ENCODE measurements at places on chromosomes 4 and X.

- no peak for DNase-seq
Measured at GRCh38 chrX:124619710-124620109, 273.3 kb downstream of the SH2D1A start.

- DNase-seq = peak; percentile 70
Measured at GRCh38 chr4:108030332-108030731, 40.6 kb downstream of the HADH start.

GRCh38 chrX:7158468-7158990 lies 10.6 kb upstream of the PUDP start:
- DNase-seq = no peak

DNA sequence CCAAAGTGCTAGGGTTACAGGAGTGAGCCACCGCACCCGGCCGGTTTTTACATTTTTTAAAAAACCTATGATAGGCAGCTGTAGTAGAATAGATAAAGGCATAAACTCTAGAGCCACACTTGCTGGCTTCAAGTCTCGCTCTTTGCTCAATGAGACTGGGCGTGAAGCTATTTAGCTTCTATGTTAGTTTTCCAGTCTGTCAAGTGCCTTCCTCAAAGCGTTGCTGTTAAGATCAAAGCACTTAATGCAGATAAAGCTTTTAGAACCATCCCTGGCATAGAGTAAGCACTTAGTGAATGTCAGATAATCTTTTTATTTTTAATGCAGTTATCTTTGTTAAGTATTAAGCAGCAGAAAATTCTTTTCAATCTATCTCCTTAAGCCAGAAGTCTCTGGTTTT lies 42.0 kb upstream of the BMPR1B start:
- DNase-seq = no peak

DNA sequence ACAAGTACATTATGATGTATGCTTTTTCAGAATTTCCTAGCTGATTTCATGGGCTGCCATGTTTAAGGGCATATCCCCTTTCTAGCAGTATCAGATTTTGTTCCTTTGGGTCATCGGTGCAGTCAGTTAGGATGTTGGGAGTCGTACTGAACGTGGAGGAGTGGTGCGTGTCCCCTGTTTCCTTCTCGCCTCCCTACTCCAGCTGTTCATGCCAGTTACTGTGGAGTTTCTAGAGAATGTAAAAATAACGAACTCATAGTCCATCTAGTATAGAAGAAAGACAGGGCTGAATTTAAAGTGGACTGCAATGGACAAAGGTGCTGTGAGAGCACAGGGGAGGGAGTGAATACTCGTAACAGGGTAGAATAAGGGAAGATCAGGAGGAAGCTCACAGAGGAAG lies 111.3 kb downstream of the CEP135 start:
- no peak for DNase-seq

GRCh38 chrX:74351760-74352159 lies 47.8 kb downstream of the ZCCHC13 start:
- DNase-seq = no peak

GRCh38 chrX:145213504-145213903 lies 33.8 kb upstream of the SPANXN1 start:
- no peak for DNase-seq

DNA sequence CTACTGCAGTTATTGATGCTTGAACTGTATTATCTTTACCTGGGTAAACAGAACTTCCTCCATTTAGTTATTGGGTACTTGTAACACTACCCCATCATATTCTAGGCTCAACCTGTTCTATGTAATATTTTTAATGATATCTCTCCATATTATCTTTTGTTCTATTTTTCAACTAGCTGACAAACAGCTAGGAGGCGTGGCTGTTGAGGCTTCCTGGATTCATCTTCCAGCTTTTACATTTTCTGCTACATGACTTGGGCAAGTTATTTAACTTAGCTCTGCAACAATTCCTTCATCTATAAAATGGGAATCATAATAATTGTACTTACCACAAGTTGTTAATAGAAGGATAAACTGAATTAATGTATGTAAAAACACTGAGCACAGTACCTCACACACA lies 349.3 kb downstream of the PTTG2 start:
- DNase-seq = no peak

DNA sequence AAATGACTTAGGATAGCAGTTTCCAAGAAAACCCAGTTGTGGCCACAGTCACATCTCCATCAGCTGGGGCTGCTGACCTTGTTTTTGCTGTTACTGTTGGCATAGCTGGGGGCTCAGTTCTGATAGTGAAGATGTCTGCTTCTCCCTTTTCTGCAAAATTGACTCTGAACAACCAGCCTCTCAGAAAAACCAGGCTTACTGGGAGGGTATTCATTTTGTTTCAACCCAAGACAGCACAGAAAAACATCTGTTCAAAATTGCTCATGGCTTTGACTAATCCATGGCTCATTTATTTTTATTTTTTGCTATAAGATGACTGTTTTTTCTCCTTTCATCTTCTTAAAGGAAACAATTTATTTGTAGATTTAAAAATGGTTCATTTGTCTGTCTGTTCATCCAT lies 53.1 kb downstream of the RASL11B start:
- DNase-seq = no peak

DNA sequence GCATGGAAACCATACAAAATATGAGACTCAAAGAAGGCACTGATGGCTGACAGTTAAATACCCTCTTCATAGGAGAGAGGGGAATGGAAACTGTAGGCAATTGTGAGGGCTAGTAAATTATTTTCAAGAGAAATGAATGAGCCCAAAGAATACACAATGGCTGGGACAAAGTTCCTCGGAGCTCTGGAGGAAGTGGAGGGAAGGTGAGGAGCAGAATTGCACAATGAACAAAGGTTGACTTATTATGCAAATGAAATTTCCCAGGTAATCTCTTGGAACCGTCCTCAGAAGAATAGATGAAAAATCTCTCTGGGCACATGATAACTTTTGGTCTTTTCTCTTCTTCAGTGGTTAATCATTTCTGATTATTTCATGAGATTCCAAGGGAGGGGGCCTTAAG lies 202.6 kb upstream of the VCX start:
- no peak for DNase-seq

GRCh38 chr4:81870275-81870674 lies 398.6 kb upstream of the RASGEF1B start:
- no peak for DNase-seq

DNA sequence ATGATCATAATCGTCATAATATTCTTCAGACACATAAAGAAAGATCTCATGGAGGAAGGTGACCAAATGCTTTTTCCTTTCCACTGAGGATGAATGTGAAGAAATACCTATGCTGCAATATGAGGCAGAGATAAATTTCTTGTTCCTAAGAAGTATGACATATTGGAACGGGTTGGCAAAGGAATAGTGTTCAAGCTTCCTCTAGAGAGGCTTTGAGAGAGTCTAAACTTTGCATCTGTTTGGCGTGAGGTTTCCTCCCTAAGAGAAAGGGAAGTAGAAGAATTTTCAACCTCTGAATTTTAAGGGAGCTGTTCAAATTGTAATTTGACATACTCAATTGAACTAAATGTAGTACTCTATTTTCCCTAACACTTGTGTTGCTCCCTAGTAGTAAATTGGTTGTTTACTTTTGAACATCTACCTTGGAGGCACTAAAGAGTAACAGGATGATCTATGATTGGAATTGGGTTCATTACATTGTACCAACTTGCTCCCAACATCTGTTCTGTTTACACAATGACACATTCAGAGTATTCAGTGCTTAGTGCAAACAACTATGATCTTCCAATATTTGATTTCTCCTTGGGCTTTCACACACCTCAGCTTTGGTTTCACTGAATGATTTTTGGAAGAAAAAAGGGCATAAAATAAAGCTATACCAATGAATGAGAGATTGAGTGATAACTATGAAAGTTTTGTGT lies 122.0 kb downstream of the CORIN start:
- no peak for DNase-seq

GRCh38 chr4:139144161-139144859 lies 32.7 kb downstream of the ELF2 start:
- DNase-seq = no peak

DNA sequence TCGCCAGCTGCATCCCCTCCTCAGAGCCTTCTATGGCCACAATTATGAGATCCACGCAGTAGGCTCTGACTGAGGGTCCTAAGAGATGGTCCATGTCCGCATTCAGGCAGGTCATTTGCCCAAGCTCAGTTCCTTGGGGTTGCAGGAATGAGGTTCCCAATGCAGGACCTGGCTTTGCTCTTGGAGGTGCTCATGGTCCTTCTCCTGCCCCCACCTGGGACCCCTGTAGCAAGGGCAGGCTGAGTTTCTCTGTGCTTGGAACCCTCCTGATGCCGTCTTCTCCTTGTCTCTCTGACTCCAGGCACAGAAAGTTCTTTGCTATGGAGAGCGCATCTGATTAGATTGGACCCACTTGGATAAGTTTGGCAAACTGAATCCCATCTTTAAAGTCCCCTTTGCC lies 16.5 kb upstream of the SHOX start:
- DNase-seq = no peak

GRCh38 chr4:4488405-4489404 lies 53.1 kb downstream of the STX18 start:
- DNase-seq = peak; percentile 69

GRCh38 chrX:4905576-4905975 lies 1192.1 kb upstream of the PRKX start:
- DNase-seq = no peak

DNA sequence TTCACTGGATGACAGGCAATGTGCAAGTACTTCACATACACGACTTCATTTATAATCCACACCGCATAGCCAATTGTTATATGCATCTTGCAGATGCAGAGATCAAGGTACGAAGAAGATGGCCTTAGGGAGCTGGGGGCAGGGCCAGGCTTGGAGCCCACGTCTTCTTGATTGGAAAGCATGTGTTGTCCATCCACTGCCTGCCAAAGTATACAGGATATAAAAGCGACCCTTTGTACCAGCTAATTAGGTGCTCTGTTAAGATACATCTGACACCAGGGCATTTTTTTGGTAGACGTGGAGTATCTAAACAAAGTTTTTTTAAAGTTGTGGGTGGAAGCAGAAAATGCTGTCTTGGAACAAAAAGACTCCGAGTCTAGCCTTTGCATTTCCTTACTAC lies 1.4 kb downstream of the C4orf36 start:
- DNase-seq = no peak

DNA sequence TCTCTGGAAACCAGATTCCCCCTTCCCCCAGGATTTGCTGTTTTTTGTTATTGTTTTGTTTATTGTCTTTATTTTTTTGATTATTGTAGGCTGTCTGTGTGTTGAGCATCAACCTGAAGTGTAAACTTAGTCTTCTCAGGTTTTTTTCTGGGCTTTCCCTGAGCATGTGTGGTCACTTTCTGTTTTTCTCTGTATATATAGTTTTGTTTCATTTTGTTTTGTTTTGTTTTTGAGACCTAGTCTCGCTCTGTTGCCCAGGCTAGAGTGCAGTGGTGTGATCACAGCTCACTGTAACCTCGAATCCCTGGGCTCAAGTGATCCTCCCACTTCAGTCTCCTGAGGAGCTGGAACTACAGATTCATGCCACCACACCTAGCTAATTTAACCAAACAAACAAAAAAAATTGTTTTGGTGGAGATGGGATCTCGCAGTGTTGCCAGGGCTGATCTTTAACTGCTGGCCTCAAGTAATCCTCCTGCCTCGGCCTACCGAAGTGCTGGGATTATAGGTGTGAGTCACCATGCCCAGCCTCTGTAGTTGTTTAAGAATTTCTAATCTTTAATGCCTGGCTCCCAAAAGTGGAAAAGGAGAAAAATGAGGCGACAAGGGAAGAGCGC lies 9.1 kb downstream of the IL13RA1 start:
- DNase-seq = no peak

GRCh38 chr4:119653990-119654389 lies 25.4 kb upstream of the PDE5A start:
- DNase-seq = no peak

GRCh38 chr4:101184668-101185067 lies 162.7 kb downstream of the PPP3CA start:
- DNase-seq = no peak

DNA sequence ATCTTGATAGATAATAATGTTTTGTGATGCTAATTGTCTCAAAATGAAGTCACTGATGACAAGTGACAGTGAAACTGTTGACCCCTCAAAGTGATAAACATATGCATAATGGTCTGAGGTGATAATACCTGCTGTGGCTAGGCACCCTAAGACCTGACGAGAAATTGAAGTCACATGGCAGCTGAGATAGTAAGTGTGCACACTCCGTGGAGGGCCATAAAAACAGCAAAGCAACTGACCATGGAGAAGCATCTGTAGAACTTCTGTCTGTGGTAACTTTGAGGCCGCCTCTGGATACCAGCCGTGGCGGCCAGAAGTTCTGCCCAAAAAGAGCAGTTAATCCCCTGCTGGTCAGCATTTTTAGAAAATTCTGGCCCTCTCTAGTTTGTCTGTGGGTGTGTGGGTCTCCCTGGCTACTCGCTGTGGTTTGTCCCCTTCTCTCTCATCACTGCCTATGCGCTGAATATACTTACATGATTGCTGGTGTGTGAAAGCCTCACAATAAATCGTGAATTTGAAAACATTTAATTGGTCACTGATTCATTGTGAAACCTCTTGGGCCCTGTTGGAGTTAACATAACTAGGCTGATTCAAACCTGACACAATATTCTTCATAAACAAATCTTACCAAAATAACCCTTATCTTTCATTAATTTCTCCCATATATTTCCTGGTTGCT lies 50.6 kb downstream of the CCDC149 start:
- DNase-seq = no peak

- no peak for DNase-seq
Measured at GRCh38 chr4:183342541-183343533, 20.6 kb upstream of the CLDN24 start.

- DNase-seq = no peak
Measured at GRCh38 chr4:67549123-67549522, 3.8 kb upstream of the CENPC start.

DNA sequence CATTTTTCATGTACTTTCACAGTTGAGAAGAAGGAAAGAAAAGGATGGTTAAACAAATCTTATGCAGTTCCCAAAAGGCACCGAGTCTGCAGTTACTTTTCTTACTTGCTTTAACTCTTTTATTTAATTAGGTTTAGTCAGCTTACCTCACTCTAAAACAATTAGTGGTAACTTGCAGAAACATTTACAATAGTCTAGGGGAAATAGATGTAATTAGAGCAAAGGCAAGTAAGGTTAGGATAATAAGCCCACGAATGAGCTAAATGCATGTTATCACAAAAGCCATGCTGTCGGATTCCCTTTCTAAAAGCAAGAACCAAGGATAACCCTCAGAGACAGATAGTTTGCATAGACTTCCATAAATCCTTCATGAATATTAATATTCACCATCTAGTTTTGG lies 82.0 kb upstream of the VCX2 start:
- no peak for DNase-seq

DNA sequence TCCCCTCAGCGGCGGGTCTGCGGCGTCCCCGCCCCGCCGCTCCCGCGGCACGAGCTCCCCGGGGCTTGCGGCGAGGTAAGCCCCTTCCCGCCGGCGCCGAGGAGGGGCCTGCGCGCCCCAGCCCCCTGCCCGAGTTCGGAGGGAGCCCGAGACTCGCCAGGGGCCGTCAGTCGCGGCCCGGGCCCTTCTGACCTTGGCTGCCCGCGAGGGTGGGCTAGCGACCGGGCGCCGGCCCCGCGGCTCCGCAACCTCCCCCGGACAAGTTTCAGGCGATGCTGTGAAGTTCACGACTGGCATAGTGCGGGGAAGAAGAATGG lies 554 bp downstream of the CDKL5 start:
- DNase-seq = no peak

Data from activated T-cell treated with anti-CD3 and anti-CD28 coated beads, Interleukin-2, amount 50 U/mL, for 24 hours (primary cell).